ENCODE measurements at places on chromosomes 16 and 17. TPM values are rescaled to one million over a fixed set of nuclear protein-coding genes. Genes with fewer than 3 reads are reported as not detected.

ANKFN1 gene
- not detected for total RNA-seq

GRCh38 chr17:65559804-65560627 is 1.4 kb downstream of the AXIN2 start:
- DNase-seq, result peak; percentile 44

GRCh38 chr17:77011173-77012011 is 129.4 kb upstream of the SEC14L1 start:
- DNase-seq, result peak; percentile 53

GRCh38 chr16:88497561-88498462 is 44.7 kb downstream of the ZFPM1 start:
- no peak for DNase-seq

DNA sequence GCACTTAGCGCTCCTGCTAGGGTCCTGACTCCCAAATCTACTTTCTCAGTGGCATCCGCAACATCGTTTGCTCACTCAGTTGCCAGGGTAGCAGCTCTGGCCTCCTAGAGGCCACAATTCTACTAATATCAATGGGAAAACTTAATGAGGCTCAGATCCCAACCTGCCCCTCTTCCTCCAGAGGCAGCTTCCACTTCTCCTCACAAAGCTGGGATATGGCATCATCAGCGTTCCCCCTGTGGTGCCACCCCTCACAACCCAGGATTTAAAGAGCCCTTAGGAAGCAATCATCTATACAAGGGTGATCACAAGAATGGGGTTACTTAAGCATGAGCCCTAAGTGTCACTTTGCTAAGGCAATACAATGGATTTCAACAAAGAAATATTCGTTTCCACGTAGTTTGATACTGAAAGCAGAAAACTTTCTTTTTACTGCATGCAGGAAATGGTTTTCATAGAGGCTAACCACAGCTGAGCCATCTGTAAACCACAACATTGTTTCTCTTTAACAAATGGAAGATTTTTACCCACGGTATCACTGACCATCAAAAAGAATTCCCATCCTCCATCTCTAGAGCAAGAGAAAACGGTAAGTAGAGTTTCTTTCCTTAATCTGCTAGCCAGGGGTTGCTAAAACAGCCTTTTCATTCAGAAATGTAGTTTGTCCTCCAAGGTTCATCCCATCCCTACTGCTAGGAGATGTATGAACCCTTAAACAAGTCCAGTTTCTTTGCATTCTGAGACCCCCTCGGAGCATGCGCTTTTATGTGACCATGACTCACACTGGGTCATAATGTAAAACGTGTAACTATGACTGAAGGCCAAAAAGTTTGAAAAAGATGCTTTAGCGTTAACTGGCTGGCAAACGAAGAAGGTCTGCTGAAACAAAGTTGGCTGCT is 68.3 kb upstream of the BCAR1 start:
- no peak for DNase-seq

DNA sequence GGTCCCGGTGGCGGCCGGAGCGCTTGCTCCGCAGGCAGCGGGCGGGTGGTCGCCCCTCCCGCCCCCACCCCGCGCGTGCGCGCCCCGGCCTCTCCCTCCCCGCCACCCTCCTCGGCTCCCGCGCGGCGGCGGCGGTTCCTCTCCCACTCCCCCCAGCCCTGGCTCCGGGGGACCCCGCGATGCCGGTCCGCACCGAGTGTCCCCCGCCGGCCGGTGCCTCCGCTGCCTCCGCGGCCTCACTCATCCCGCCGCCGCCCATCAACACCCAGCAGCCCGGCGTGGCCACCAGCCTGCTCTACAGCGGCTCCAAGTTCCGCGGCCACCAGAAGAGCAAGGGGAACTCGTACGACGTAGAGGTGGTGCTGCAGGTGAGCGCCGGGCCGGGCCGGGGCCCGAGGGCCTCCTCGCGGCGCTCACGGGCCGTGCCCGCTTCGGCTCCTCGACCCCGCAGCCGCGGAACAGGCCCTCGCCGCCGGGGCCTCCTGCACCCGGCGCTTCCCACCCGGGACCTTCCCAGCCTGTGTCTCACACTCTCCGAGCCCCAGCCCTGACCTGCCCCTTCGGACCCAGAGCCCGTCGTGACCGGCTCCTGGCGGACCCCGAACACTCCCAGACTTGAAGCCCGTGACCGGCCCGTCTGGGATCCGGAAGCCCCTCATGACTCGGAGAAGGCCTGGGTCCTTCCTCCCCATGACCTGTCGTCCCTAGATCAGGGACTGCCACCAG is 490 bp downstream of the GID4 start:
- no peak for DNase-seq

DNA sequence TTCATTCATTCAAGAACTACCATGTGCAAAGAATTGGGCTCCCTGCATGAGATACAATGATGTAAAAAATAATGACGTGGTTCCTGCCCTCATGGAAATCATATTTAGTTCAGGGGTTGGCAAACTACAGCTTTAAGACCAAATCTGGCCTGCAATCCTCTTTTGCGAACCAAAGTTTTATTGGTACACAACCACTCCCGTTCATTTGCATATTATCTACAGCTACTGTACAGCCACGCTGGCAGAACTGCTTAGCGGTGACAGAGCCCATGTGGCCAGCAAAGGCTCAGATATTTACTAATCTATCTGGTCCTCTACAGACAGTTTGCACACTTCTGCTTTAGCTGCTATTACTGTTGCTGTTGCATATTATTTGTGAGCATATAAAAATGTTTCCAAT is 167.7 kb downstream of the XYLT1 start:
- no peak for DNase-seq

DNA sequence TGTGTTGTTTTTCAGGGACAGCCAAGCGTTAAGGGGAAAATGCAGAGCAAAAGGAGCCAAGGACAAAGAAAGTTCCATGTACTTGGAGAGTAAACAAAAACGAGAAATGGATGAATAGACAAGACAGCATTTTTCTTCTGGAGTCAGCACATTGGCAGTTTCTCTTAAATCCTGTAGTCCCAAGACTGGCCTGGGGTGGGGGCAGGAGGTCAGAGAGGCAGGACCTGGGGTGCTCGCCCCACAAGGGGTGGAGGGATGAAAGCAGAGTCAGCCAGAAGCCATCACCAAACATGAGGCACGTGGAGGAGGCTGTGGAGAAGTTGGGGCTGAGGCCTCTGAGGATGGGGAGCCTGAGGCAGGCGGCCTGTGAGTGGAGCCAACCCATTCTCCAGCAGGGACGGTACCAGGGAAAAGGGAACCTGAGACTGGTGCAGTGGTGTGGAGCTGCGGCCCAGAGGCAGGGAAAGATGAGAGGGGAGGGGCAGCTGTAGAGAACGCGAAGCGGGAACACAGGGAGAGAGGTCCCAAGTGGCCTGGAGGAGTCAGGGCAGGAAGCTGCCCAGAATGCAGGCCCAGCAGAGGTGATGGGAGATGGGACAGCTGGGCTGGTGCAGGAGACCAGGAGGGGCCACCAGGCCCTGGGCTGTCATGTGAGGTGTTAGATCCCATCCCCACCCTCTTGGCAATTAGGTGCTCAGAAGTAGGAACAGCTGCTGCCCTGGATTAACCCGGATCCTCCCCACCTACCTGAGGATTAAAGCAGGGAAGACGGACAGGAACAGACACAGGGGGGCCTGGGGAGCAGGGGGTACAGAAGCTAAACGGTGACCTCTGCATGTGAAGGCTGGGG is 3.3 kb downstream of the TLCD3B start:
- no peak for DNase-seq

DNA sequence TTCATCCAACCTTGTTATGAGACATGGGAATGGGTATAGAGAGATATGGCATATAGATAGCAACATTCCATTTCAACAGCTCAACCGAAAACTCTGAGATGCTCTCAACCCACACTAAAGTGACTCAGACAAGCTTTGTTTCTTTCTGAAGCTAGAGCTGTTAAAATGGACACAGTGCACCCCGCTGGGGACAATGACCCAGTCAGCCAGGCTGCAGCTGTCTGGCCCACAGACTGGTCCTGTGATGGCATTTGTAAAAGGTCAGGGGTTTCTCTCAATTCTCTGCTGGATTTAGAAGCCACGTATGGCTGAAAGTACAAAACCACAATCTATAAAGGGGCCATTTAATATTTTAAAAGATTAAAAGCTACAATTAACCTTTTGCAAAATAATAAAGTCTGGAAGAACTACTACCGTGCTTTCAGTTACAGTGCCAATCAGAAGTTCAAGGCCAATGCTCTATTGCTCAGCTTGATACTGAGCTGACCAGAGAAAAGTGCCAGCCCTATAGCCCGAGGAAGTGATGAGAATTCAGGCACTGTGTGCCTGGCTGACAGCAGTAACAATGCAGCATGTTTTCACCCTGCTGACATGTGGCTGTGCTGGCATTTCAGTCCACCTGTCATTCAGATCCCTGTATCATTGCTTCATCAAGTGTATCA is 60.2 kb downstream of the TEX2 start:
- no peak for DNase-seq

DNA sequence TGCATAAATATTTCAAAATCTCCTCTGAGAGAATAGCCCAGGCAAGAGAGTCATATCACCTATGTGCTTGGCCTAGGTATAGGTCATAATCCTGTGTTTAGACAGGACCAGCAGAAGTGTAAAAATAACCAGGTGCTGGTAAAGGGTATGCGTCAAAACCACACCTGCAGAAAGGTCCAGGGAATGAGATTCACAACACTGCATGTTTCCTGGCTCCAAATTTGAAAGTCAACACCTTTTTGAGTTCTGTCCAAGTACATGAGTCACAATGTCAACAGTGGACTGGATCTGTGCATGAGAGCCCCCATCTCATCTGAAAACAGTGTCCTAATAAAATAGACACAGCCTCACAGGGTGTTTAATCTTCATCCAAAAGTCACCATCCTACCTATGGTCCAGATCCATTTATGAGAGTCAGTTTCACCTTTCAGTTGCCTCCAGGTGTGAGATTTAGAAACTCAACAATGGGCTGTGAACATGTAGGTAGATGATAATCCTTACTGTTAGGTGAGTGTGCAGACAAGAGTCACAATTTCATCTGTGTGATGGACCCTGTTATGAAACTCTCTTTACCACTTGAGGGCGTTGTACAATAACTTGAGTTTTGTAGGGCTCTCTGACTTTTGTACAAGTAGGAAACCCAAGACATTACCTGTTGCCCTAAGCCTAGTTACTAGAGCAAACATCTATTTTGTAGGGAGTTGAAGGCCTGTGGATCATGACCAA is 2100.7 kb downstream of the TP53TG3F start:
- no peak for DNase-seq

GRCh38 chr17:38459567-38459966 is 31.3 kb downstream of the ARHGAP23 start:
- DNase-seq, result no peak

DNA sequence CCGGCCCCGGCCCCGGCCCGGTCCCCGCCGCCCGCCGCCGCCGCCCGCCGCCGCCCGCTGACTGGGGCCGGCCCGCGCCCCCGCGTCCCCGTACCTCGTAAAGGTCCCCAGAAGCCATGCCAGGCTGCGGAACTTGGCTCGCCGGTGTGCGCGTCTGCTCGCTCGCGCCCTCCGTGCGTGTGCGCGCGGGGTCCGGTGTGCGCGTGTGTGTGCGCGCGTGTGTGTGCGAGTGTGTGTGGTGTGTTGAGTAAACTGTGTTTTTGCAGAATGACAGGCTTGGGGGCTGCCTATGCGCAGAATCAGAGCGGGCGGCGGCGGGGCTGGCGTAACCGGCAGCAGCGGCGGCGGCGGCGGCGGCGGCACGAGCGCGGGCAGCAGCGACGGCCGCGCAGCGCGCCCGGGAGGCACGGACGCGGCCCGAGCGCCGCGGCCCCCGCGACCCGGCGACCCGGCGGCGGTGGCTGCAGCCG is 307 bp downstream of the CDYL2 start:
- peak; percentile 69 for DNase-seq

Measured in naive thymus-derived CD4-positive, alpha-beta T cell (primary cell).